Neural progenitor cell (in vitro differentiated cells): ENCODE measurements at places on chromosomes 16 and 17. TPM values are rescaled to one million over a fixed set of nuclear protein-coding genes. Genes with fewer than 3 reads are reported as not detected.

TBC1D3L gene
- total RNA-seq, result 9.2 and 17.0 TPM in 2 replicates

LRRC46 gene
- 0.06 and 0.12 TPM in 2 replicates for total RNA-seq

C16orf74 gene
- total RNA-seq, result 1.1 TPM in 1 of 2 replicates, not detected in the other

CMTM4 gene
- 25.9 and 39.5 TPM in 2 replicates for total RNA-seq

MRPL28 gene
- total RNA-seq, result 82.2 and 138 TPM in 2 replicates

DNA sequence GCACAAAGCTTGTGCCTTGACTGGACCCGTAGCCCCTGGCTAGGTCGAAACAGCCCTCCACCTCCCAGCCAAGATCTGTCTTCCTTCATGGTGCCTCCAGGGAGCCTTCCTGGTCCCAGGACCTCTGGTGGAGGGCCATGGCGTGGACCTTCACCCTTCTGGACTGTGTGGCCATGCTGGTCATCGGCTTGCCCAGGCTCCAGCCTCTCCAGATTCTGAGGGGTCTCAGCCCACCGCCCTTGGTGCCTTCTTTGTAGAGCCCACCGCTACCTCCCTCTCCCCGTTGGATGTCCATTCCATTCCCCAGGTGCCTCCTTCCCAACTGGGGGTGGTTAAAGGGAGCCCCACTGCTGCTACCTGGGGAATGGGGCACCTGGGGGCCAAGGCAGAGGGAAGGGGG is 3.5 kb downstream of the CTRL start:
- no peak for DNase-seq

DNA sequence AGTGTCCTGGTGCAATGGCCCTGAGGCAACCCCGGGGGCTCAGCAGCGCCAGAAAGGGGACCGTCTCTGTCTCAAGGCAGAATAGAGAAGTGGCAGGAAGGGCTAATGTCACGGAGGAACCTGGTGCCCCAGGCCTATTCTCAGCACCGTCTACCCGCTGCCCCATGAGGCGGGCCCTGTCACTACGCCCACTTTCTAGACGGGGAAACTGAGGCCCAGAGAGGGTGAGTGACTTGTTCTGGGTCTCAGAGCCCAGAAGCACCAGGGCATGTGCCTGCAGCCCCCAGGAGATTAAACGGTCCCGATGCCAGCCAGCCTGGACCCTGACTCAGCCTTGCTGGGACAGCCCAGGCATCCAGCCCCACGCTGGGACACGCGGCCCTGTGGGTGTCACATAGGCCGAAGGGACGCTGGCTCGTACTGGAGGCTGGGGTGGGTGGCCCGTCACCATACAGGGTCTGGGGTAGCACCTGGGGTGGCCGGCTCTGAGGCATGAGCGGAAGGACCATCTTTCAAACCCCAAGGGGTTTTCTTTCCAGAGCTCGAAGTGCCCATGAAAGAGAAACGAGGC is 40.2 kb upstream of the PABPN1L start:
- no peak for DNase-seq

DNA sequence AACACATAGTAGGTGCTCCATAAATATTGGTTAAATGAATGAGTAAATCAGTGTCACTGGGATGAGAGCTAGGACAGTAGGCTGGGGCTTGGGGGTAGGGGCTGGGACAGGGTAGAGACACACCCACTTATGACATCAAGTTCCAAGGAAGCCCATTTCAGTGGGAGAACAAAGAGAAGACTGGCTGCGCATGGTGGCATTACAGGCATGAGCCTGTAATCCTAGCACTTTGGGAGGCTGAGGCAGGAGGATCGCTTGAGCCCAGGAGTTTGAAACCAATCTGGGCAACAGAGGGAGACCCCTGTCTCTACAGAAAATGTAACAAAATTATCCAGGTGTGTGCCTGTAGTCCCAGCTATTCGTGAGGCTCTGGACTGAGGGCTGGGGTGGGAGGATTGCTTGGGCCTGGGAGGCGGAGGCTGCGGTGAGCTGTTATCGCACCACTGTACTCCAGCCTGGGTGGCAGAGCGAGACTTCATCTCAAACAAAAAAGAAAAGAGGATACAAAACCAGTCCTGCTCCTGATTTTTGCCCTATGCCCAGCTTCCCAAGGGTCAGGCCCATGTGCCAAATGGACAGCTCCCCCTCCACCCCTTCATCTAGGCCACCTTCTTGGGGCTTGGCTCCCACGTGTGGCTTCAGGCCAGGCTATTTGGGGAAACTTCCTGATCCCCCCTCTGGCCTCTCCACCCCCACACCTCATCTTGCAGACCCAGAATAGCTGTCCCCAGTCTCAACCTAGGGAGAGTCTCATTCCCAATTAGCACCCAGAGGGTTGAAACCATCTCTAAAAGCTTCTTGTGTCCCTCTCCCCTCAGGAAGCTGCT is 7.1 kb downstream of the ZNF385C start:
- no peak for DNase-seq

GRCh38 chr17:47286198-47286914 is 32.7 kb downstream of the ITGB3 start:
- no peak for DNase-seq
